ENCODE measurements at places on chromosomes 3 and 15.
A peak's percentile ranks its signal among the peaks of the same experiment; 100 is the strongest.

DNA sequence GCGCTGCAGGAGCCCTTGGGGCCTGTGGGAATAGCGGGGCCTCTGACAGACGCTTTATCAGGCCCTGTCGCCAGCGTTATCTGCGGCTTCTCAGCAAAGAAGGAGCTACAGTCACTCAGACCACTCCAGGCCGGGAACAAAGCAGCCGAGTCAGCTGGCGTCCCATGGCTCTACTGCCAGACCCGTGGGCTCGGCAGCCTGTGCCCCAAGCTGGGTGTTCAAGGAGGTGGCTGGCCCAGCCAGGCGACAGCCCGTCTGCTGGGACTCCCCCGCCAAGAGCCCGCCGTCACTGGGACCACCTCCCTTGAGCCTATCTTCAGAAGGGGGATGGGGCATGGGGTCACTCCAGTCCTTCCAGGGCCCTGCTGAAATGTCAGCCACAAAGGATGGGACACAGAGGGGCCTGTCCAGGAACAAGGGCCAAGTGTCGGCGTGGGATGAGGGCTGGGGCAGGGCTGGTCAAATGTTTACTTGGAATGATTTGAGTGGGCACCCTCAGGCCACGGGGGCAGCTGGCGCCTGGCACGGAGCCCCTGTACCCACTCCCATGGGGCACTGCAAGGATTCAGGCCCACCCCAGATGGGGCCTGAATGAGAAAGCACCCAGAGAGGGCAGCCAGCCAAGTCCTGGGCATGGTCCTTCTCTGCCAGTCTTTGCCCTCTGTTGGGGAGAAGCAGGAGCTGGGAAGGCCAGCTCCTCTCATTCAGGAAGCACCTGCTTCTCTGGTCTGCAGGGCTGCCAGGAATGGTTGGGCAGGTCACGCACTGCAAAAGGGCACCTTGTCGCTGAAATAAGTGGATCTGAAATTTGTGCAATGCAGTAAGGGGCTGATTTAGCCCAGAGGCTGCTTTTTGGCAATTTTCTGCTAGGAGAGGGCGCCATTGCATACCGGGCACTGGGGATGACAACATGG lies 148.3 kb downstream of the SMAD6 start:
- DNase-seq = no peak

GRCh38 chr15:40338921-40339620 lies 1.7 kb downstream of the CCDC9B start:
- DNase-seq = no peak

- DNase-seq = no peak
Observed at GRCh38 chr3:175692256-175692655, 833.1 kb downstream of the NAALADL2 start.

DNA sequence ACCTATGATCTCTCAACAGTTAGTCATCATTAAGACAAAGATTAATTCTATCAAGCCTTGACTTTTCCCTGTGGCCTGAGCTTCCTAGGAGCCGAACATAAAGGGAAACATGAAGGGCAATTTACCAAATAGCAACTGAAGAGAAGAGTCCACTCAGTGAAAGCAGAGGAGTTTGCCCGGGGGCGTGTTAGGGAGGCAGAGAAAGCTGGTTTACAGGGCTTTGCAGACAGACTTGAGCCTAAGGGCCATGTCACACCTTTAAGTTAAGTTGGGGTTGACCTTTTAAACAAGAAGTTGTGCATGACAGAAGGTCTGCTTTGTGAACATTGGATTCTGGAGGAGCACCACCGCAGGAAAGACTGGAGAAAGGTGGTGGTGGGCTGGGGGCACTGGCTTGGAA lies 701.8 kb upstream of the CFAP20DC start:
- no peak for DNase-seq

- peak; percentile 60 for DNase-seq
Observed at GRCh38 chr15:59353994-59354416, 18.7 kb downstream of the MYO1E start.

GRCh38 chr15:40251486-40252140 lies 12.8 kb downstream of the PAK6 start:
- no peak for DNase-seq
